ENCODE measurements at places on chromosomes 5 and 9. TPM values are rescaled to one million over a fixed set of nuclear protein-coding genes. Genes with fewer than 3 reads are reported as not detected.

DNA sequence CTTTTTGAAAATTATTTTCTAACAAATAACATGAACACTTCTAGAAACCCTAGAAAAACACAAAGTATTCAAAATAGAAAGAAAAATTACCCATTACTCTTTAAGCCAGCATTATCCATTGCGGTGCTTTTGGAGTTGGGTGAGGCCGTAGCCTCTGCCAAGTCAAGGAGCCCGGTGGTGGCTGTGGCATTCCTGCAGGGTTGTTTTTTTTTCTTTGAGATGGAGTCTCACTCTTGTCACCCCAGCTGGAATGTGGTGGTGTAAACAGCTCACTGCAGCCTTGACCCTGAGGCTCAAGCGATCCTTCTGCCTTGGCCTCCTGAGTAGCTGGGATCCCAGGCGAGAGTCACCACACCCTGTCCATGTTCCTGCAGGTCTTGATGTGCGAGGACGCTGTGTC, 8.2 kb upstream of the AHRR start:
- no peak overlapping the region for H3K27ac ChIP-seq
- no peaks in the 10 kb centered on the region for H3K27me3 ChIP-seq
- no peak for DNase-seq
- H3K4me3 ChIP-seq, result no peak overlapping the region

- no peak overlapping the region for H3K4me3 ChIP-seq
- H3K4me1 ChIP-seq, result peaks cover 6% of the 10 kb centered on the region
- no peaks in the 10 kb centered on the region for H3K27me3 ChIP-seq
- no peak overlapping the region for H3K27ac ChIP-seq
- DNase-seq, result no peak
These were observed 10.6 kb upstream of the SEMA6A start for GRCh38 chr5:116585227-116585626.

- H3K4me3 ChIP-seq, result no peak overlapping the region
- DNase-seq, result no peak
These were observed 45.2 kb upstream of the NEURL1B start for GRCh38 chr5:172595596-172596455.

DNA sequence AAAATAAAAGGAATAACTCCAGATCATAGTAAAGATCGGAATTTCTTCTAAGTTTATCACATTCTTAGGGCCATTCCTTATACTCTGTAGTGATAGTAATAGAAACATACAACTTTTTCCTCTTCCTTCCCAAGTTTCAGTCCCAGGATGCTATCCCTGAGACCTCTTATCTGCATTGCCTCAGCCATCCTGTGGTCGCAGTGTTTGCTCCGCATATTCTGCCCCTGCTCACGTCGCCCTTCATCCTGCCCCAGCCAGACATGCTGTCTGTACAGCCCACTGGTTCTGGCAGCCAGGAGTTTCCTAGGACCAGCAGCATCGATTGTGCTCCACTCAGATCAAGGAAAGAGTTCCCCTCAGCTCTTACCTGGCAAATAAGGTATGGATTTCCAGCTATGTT, 132.7 kb upstream of the ERCC6L2 start:
- H3K4me1 ChIP-seq, result no peaks in the 10 kb centered on the region
- H3K27me3 ChIP-seq, result no peaks in the 10 kb centered on the region
- H3K27ac ChIP-seq, result no peak overlapping the region

- no peaks in the 10 kb centered on the region for H3K36me3 ChIP-seq
- no peak overlapping the region for H3K27ac ChIP-seq
- peaks cover 4% of the 10 kb centered on the region for H3K4me1 ChIP-seq
- H3K4me3 ChIP-seq, result no peak overlapping the region
These were observed 188.9 kb downstream of the MPDZ start for GRCh38 chr9:13090628-13091027.

Gene NTNG2
- total RNA-seq, result 2.0 TPM

Gene SVEP1
- total RNA-seq, result 23.7 TPM
